ENCODE measurements at places on chromosomes 1 and 21.

GRCh38 chr1:244760471-244760870, 75.0 kb upstream of the COX20 start:
- no peak for DNase-seq

- DNase-seq, result no peak
Measured at GRCh38 chr1:177798614-177799013, 171.2 kb downstream of the SEC16B start.

DNA sequence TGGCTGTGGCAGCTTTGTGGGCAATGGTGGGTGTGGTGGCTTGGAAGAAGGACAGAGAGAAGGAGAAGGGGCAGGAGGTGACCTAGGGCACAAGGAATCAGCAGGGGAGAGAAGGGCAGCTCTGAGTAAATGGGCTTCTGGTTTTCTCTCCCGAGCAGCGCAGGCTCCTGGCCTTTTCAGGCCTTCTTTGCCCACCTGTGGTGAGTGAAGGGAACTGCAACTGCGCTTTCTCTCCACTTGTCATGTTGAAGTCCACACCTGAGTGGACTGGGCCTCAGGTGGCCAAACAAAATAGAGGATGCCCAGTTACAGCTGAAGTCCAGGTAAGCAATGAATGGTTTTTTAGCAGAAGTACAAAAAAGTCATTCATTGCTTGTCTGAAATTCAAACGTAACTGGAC, 29.4 kb upstream of the KCNA10 start:
- no peak for DNase-seq

- no peak for DNase-seq
Measured at GRCh38 chr1:234579967-234580366, 30.0 kb downstream of the IRF2BP2 start.

DNA sequence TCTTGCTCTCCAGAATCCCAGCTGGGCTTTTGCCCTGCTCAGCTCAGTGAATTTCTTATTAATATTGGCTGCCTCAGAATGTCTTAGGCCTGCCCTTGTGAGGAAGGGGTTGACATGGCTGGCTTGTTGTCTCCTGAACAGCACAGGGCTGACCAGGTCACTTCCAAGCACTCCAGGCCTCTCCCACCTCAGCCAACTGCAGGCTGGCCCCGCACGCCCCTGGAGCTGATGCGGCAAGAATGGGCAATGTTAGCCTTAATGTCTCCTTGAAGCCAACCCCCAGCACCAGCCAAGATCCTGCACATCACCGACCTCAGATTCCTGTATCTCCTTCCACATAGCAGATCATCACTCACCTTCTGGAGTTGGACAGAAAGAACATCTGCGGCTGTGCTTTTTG, 598.6 kb downstream of the AJAP1 start:
- DNase-seq, result no peak

DNA sequence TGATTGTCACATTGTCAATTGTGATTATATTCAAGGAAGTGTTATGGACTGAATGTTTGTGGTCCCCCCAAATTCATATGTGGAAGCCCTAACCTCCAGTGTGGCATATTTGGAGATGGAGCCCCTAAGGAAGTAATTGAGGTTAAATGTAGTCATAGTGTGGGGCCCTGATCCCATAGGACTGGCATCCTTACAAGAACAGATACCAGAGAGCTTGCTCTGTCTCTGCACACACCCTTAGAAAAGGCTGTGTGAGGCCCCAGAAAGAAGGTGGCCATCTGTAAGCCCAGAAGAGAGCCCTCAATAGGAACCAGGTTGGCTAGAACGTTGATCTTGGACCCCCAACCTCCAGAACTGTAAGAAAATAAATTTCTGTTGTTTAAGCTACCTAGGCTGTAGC, 28.1 kb downstream of the VANGL1 start:
- DNase-seq, result no peak

GRCh38 chr21:39313042-39313570, 326 bp downstream of the BRWD1 start:
- DNase-seq, result no peak

DNA sequence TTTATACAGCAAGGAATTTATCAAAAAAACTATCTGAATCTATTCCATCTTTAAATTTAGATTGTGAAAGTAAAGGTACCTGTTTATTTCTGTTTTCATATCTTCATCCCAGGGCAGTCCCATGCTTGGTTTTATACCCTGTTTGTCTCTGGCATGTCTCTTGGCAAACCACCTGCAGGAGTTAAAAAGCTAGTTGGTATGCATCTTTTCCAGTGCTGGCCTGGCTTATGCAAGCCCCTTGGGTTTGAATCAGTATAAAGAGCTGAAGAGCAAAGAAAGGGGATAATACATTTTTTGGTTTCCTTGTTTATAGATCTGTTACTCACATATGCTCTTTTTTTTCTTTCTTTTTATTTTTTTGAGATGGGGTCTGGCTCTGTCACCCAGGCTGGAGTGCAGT, 37.8 kb downstream of the LRRC8C start:
- no peak for DNase-seq

DNA sequence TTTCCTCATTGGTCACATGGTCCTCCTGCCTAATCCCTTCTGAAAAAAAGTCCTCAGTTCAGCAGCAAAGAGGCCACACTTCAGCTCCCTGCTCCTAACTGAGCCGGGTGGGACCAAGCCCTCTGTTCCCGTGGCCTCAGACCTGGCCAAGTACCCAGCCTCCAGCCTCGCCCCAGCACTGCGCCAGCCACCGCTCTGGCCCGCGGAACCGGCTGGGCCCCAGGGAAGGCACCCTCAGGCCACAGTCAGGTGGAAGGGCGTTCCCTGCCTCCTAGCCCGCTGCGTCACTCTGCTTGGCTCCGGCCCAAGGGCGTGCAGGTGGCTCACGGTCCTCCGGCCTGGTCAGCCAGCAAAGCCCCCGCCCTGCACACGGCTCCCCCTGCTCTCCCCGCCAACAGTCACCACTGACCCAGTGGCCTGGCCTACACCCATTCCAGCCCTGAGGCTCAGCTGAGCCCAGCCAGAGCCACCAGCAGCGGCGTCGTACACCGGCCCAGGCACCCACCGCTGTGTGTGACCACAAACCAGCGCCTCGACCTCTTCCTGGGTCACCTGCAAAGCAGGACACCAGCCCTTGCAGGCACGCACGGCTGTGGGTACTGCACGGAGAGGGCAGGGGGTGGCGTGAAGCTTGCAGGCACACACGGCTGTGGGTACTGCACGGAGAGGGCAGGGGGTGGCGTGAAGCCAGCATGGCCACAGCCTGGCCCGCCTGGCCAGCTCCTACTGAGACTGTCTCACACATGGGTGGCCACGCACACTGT, 19.4 kb downstream of the NADK start:
- peak; percentile 15 for DNase-seq

Measured in left hindlimb (tissue), 1 donor.